ENCODE measurements at places on chromosomes 13 and 19.

GRCh38 chr13:92574499-92574898 is 652.1 kb upstream of the GPC6 start:
- no peak for DNase-seq

DNA sequence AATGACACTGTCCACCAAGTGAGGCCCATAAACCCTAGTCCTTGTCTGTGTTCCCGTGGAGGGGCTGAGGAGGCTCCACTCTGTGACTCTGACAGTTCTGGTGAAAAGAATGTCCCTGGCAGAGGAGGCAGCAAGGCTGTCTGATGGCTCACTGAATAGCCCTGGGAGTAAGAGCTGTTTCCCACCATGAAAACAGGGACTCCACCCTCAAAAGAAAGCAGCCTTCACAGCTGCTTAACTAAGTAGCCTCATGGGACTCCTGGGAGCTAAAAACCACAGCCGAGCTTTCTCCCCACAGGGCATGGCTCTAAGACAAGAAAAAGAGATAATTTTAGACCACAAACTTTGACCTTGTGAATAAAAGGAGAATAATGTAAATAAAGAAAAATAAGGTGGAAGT is 135.1 kb upstream of the FRY start:
- no peak for DNase-seq

DNA sequence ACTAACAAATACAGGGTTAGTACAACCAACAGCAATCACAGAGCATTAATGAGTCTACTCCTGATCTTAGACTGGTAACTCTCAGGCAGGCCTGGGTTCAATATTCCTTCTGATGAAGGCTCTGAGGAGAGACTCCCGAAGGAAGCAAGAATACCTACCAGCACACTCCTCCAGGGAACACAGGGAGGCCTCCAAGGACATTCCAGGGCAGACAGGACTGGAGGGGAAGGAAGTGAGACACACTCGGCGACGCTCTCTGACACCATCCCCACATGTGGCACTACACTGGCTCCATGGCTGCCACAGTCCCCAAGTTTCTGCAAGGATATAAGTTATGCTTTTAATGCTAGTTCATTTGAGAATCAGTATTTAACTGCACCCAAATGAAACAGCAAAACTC is 20.1 kb downstream of the THSD1 start:
- DNase-seq, result no peak

GRCh38 chr13:75797239-75797638 is 161.1 kb downstream of the LMO7 start:
- no peak for DNase-seq

DNA sequence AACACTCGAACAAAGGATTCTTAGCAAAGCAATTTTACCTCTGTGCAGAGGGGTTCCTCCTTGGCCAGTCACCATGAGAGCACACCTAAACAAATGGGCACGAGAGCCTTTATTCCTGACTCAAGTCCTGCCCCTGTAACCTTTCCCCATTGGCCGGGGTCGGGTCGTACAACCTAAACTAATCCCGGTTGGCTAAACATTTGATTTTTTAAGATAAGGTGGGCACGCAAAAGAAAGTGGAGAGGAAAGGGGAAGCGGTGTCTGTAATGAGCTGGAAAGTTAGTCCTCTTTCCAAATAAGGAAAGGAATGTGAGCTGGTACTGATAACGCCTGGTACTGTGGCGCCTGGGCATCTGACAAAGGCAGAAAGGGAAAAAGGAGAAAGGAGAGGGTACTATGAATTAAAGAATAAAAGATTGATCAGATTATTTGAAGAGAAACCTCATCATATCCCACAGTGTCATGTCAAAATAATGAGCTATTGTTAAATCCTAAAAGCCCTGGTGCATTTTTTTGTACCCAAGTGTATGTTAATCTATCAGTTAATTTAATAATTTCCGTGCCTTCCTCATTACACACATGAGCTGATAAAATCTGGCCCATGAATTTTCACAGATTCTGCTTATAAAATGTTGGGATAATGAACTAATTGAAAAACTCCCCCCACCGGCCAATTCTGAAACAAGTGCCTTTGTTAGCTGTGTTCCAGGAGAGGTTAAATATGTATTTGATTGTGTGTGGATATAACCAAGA is 335.7 kb downstream of the RFC3 start:
- DNase-seq, result no peak

- no peak for DNase-seq
Measured at GRCh38 chr13:73616861-73617260, 517.3 kb downstream of the KLF12 start.

Measured in NCI-H446 (cell line).